Activated CD8-positive, alpha-beta memory T cell treated with anti-CD3 and anti-CD28 coated beads, Interleukin-2, amount 10 ng/mL, durations not matched to agents 7 days and 5 days (primary cell): ENCODE measurements at places on chromosomes 2 and 18. TPM values are rescaled to one million over a fixed set of nuclear protein-coding genes. Genes with fewer than 3 reads are reported as not detected.

Gene CCDC141
- 8.8 TPM for total RNA-seq

DNA sequence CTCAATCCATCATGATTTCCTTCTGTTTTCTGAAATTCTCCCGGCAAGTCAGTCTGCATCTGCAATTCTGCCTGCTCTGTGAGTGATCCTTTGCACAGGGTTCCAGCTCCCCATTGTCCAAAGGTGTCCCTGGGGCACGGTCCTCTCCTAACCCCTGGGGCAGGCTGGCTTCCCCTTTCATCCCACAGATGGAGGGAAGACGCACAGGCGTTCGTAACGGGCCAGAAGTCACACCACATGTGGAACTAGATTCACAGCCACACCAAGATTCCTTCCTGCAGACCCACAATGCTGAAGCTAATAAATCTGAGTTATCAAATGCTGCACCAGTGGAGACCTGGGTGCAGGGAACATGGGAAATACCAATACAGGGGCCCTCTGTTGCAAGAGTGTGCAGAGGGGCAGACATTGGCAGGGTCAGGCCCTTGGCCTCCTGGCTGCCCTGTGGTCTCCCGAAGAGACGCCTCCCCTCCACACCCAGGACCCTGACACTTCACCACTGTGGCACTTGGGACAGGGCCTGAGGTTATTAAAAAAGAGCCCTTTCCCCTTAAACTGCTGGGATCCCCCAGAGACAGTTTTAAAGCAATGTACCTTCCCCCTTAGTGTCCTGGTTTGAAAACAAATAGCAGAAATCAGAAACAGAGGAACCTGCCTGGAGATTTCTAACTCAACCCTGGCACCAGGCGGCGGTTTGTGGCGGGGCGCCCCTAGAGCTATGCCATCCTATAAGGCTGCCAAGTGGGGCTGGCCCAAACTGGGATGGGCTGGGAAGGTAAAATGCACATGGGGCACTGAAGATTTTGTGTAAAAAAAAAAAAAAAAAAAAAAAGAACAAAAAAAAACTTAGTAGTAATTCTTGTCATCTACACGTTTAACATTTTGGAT, 15.4 kb downstream of the ZNF516 start:
- no peak for DNase-seq

GRCh38 chr2:207241198-207241597, 75.5 kb upstream of the KLF7 start:
- peak; percentile 73 for DNase-seq

DNA sequence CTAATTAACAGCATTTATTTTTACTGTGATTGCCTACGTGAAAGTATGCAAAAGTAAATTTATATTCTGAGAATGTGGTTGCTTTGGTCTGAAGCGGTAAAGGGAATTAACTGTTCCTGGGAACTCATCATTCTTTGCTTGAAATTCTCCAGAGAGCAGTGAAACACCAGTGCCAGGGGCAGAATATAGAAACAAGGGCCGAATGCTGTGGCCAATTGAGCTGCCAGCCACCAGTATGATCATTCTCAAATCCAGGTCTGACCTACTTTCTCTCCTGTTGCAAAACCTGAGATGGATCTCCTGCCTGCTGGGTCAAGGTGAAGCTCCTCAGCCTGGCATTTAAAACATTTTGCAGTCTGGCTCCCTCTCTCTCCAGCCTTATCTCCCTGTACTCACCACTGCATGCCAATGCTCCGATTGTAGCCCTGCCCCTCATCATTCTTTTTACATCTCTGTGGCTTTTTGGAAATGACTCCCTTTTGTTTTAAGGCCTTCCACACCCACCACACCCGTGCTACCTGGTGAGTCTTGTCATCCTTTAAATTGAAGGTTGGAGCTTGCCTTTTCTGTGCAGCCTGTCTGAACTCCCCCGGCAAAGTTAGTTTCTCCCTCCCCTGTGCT, 94.5 kb upstream of the TMEM178A start:
- no peak for DNase-seq

Gene CYP1B1
- 4.2 TPM for total RNA-seq

Gene NDC80
- total RNA-seq, result 83.9 TPM

Gene PIEZO2
- not detected for total RNA-seq

Gene PLCD4
- 0.30 TPM for total RNA-seq

Gene PLCL1
- total RNA-seq, result 0.26 TPM

Gene SLC5A7
- not detected for total RNA-seq

Gene MTIF2
- total RNA-seq, result 33.5 TPM

- DNase-seq, result no peak
Measured at GRCh38 chr18:54947091-54947490, 12.2 kb downstream of the CCDC68 start.

Gene IL36G
- total RNA-seq, result not detected

GRCh38 chr2:202932425-202933138, 20.5 kb downstream of the CARF start:
- no peak for DNase-seq

DNA sequence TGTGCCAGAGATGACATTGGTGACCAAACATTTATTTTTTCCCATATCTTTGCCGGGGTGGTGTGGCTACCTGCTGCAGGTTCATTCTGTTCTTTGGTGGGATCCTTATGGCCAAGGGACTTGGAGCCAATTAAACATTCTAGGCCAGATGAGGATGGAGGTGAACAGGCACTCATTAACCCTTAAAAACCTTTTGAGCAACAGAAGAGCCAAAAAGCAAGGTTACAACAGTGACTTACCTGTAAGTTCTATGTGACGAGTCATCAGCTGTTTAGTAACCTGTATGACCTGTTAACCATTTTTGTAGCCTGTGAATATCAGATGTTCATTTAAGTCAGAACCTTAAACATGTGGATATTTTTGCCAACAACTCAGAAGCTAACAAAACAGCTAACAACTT, 105.6 kb downstream of the XRCC5 start:
- no peak for DNase-seq

DNA sequence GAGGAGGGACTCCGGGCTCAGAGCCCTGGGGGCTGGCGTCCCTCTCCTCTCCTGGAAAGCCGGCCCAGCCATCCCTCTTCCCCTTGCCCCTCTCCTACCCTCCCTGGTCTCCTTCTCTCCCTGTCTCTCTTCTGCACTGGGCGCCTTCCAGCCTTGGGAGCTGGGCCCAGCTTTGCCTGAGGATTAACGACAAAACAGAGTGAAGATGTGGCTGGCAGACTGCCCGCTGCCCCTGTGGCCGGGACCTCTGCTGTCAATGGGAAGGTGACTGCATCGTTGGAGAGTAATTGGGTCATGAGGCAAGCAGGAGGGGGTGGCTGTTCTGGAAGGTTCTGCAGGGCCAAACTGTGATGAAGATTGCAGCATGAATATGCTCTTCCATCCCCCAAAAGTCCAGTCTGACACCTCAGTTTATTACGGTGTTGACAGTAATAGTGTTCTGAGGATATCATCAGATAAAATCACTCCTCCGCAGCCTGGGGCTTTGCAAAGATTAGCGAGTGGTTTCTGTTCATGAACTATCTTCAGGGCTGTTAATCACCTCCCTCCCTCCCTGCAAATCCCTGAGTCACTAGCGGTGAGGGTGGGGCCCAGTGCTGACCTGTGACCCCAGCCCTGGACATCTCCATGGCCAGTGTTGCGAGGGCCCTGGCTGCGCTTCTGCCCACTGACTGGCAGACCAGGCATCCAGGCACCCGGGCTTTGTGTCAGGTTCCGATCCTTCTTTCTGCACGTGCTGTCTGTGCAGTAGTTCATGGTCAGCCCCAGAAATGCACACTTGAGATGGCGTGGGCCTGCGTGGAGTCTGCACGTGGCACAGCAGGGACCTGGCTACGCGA, 23.0 kb downstream of the RTP5 start:
- DNase-seq, result no peak

DNA sequence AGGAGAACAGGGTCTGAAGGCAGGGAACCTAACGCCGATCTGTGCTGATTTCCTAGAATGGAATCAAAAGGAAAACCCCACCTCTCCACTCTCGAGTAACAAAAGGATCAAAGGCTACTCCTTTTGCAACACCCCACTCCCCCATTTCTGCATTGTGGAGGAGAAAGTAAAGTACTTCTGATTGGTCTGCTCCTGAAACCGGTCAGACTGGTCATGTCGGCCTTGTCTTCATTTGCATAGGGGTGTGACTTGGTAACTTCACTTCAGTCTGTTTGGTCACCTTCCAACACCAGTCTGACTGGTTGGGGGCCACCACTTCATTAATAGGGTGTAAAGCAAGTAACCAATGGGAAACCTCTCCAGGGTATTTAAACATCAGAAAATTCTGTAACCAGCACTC, 771.9 kb downstream of the ERBB4 start:
- no peak for DNase-seq

Gene IMPACT
- 6.7 TPM for total RNA-seq

DNA sequence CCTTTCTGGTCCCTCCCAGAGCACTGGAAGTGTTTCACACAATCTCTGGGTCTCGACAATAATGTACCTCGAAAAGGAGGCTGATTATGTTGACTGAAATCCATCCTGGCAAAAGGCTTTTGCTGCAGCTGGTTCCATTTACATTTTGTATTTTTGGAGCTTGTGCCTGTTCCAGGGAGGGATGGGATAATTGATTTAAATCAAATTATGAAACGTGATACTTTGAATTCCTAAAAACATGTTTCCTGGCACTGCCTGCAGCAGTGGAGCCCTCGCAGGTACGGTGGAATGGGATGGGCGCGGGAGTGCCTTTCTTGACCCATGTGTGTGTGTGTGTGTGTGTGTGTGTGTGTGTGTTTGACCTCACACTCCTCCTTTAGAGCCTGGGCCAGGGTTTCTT, 455.5 kb upstream of the MEIS1 start:
- no peak for DNase-seq

GRCh38 chr2:23484767-23485166, 99.8 kb downstream of the KLHL29 start:
- no peak for DNase-seq

GRCh38 chr2:239666855-239667376, 266.1 kb upstream of the HDAC4 start:
- no peak for DNase-seq

DNA sequence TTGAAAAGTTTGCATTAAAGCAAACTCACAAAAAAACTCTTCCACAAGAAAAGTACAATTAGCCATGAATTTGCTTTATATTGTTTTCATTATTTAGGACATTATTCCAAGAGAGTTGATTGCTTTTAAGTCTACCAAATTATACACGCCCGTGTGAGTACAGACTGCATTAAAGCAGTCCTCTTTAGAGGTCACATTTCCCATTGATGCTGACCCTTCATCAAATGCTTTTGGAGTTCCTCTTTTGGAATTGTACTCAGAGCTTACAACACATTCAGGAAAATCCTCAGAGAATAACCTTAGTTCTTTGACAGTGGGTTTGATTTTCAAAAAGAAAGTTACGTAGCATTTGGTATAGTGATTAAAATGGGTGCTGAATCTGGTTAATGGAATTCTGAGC, 256.1 kb downstream of the CDH2 start:
- no peak for DNase-seq

Gene VWA3B
- total RNA-seq, result not detected

Gene SERPINB3
- not detected for total RNA-seq

- DNase-seq, result peak; percentile 67
Measured at GRCh38 chr2:205947621-205948495, 138.1 kb downstream of the INO80D start.

DNA sequence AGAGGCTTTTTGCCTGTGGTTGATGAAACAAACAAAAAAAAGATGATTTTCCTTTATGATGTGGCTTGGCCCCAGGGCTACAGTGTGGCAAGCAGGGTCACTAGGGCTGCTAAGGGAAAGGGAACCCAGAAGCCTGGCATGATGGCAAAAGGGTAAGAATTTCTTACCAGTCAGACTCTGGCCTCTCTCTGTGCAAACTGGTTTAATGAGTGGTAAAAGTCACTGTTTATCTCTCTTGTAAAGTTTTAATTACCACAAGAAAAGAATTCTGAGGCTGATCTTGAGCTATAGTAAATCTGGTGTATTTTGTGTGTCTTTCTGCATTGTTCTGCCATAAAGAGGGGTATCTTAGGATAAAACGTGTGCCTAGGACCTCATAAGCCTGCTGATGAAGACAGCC, 275.4 kb downstream of the STK39 start:
- no peak for DNase-seq

Gene ACADL
- total RNA-seq, result not detected

Gene CCDC121
- total RNA-seq, result 1.5 TPM

Gene PTPRM
- 3.1 TPM for total RNA-seq

Gene DNAJB2
- total RNA-seq, result 48.2 TPM

DNA sequence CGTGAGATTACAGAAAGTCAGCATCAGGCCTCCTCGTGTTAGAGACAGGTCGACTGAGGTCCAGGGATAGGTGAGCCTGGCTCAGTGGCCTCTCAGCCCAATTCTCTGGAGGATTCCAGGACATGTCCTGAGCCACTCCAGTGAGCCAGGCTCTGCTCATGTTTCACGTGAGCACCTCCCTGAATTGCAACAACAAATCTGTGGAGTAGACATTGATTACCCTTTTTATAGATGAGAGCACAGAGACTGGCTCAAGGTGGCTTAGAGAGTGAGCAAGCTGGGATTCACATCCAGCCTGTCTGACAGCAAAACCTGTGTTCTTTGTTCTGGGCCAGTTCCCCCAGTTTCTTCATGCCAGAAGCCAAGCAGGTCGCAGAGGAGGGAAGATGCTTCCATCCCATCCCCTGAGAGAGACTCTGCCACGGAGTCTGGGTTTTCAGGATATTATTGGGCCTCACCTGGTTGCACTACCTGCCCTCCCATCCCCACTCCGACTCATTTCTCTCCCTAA, 46.4 kb downstream of the HS1BP3 start:
- DNase-seq, result no peak

DNA sequence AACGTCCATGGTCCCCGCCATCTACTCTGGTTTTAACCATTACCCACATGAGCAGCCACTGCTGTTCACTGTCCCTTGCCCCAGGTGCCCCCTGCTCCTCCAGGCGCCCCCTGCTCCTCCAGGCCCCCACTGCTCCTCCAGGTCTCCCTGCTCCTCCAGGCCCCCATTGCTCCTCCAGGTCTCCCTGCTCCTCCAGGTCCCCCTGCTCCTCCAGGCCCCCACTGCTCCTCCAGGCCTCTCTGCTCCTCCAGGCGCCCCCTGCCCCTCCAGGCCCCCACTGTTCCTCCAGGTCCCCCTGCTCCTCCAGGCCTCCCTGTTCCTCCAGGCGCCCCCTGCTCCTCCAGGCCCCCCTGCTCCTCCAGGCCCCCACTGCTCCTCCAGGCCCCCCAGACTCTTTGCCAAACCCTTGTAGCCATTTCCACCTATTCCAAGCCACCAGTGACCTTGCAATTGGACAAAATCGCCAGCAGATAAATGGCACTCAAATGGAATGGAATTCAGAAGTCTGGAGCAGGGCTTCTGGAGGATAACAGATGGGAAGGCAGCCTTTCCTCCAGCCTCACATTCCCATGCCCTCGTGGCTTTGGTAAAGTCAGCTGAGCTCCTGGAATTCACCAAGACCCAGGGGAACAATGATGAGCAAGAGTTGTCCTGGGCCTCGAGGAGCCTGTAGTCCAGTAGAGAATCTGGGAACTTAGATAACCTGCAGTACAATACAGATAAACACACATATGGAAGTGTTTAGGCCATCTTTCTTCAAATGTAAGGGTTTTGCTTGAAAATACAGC, 13.3 kb upstream of the RPL31 start:
- no peak for DNase-seq
